ENCODE measurements at places on chromosomes 5 and 9. TPM values are rescaled to one million over a fixed set of nuclear protein-coding genes. Genes with fewer than 3 reads are reported as not detected.

The SLC6A7 gene
- 0.62 TPM for total RNA-seq

The CYSRT1 gene
- not detected for total RNA-seq

The LURAP1L gene
- total RNA-seq: 0.94 TPM

The SPATA6L gene
- 10.9 TPM for total RNA-seq

The C8G gene
- not detected for total RNA-seq

The SH3GL2 gene
- 52.3 TPM for total RNA-seq

The UNC13B gene
- total RNA-seq: 12.3 TPM

The KIF20A gene
- 4.1 TPM for total RNA-seq

The ACTBL2 gene
- not detected for total RNA-seq

The PRKAA1 gene
- total RNA-seq: 74.1 TPM

The RETREG1 gene
- 71.3 TPM for total RNA-seq

The GMCL2 gene
- total RNA-seq: not detected

The TAF11L4 gene
- not detected for total RNA-seq

The CARD9 gene
- total RNA-seq: 0.47 TPM

The TLR4 gene
- 10.8 TPM for total RNA-seq

The PTGER4 gene
- total RNA-seq: 3.3 TPM

The SLC6A18 gene
- total RNA-seq: not detected

The ARSI gene
- total RNA-seq: 0.31 TPM

The ITGA1 gene
- total RNA-seq: 7.2 TPM

The CAMK2A gene
- total RNA-seq: 14.0 TPM

The TAS2R1 gene
- 0.62 TPM for total RNA-seq

The OLFML2A gene
- 2.5 TPM for total RNA-seq

The SHISAL2B gene
- total RNA-seq: not detected

The SFXN1 gene
- total RNA-seq: 72.5 TPM

The SPATA31A3 gene
- not detected for total RNA-seq

The STK10 gene
- 9.8 TPM for total RNA-seq

The LCN6 gene
- total RNA-seq: not detected

The IL4 gene
- total RNA-seq: not detected

The TLN1 gene
- 17.8 TPM for total RNA-seq

The SPINK4 gene
- not detected for total RNA-seq

The TNFSF15 gene
- total RNA-seq: 0.16 TPM

The MEIKIN gene
- 1.7 TPM for total RNA-seq

The BASP1 gene
- 359 TPM for total RNA-seq

The CCDC69 gene
- 0.78 TPM for total RNA-seq

The F2RL1 gene
- 2.8 TPM for total RNA-seq

The ASPN gene
- 7.8 TPM for total RNA-seq

The DCAF12 gene
- total RNA-seq: 21.8 TPM

The TARS1 gene
- total RNA-seq: 83.3 TPM

The RCL1 gene
- 17.8 TPM for total RNA-seq

The PRR16 gene
- total RNA-seq: 6.1 TPM

The DOK3 gene
- 3.0 TPM for total RNA-seq

The FCN2 gene
- total RNA-seq: not detected

The CORO2A gene
- 5.1 TPM for total RNA-seq

The HRH2 gene
- total RNA-seq: 6.9 TPM

The ECM2 gene
- 5.6 TPM for total RNA-seq

The SLCO6A1 gene
- total RNA-seq: 0.94 TPM

The PCDHGA12 gene
- 6.9 TPM for total RNA-seq

The PCDHB8 gene
- 8.6 TPM for total RNA-seq

The TICAM2 gene
- total RNA-seq: 0.94 TPM

The SPATA31E1 gene
- total RNA-seq: not detected

The CCDC112 gene
- total RNA-seq: 80.5 TPM

The LCNL1 gene
- total RNA-seq: 0.16 TPM
